ENCODE measurements at places on chromosomes 6 and 20.

DNA sequence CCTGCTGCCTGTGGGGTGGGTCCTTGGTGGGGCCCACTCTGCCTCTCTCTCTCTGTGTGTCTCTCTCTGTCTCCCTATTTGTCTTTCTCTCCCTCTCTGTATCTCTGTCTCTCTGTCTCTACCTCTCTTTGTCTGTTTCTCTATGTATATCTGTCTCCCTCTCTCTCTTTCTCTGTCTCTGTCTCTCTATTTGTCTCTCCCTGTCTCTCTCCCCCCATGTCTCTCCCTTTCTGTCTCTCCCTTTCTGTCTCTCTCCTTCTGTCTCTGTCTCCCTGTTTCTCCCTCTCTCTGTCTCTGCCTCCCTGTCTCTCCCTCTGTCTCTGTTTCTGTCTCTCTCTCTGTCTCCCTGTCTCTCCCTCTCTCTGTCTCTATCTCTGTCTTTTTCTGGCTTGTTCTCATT lies 353.2 kb downstream of the CDH4 start:
- DNase-seq: no peak

- DNase-seq: no peak
Observed at GRCh38 chr6:125872259-125872921, 81.6 kb downstream of the NCOA7 start.

DNA sequence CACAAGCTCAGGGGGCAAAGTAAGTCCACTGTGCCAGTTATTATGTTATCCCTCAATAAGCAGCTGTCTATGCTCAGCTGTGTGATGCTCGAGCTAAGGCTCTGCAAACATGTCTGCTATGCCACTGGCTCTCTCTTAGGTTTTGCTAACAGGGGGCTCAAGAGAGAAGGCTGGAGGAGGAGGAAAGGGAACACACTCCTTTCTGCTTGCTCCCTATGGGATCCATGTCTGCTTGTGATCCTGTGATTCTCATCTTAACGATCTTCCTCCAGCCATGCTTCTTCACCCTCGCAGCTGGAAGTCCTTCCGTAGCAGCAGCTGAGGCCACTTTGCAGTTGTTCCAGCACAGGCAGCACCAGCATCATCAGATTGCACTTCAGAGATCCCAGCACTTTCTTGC lies 37.0 kb upstream of the IGF2R start:
- no peak for DNase-seq

GRCh38 chr6:118277631-118278030 lies 270.5 kb upstream of the PLN start:
- DNase-seq: no peak

DNA sequence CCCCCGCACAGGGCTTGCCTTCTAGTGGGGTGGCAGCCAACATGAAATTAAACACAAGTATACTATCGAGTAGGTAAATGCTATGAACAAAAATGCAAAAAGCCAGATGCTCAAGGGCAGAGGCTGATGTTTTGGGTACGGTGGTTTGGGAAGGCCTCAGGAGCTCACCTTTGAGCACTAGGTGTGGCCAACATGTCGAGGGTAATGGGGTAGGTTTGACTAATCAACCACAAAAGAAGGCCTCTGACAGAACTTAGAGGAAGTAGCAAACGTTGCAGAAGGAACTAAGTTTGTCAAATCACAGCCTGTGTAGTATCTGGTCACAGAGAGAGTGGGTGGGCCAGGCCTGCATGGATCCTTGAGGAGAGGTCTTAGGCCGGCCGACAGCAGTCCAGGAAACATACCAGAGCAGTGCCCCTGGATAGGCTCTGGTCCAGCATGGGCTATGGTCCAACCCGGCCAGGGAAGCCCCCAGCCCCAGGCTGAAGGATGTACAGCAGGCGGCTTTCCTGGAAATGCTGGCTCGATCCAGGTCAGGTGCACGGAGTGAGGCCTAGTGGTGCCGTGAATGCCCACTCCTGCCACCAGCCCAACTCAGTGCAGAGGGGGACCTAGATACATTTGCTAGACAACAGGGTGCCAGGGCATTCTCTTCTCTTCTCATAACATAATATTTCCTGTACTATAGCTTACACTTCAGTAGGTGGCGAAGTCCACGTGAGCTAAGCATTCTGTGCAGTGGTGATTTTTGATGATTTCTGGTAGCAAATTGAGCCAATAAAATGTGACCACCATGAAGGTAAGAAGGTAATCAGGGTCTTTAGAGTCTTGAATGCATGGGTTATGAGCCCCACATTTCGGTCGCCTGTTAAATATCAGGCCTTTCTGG lies 56.3 kb upstream of the CD93 start:
- no peak for DNase-seq

- no peak for DNase-seq
Observed at GRCh38 chr6:52016915-52017748, 70.3 kb downstream of the PKHD1 start.

- no peak for DNase-seq
Observed at GRCh38 chr6:73078333-73078862, 146.9 kb downstream of the KHDC1L start.

- no peak for DNase-seq
Observed at GRCh38 chr6:143696664-143697000, 18.9 kb downstream of the PHACTR2 start.

GRCh38 chr6:72401865-72402264 lies 220.0 kb upstream of the KCNQ5 start:
- no peak for DNase-seq

DNA sequence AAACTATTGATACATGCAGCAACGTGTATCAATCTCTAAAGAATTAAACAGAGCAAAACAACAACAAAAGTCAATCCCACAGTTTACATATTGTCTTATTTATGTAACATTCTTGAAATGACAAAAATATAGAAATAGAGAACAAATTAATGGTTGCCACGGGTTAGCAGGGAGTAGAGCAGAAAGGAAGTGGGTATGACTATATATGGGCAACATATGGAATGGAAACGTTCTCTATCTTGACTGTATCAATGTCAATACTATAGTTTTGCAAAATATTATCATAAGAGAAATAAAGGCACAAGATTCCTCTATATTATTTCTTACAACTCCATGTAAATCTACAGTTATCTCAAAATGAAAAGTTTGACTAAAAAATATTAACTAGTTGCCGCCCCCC lies 12.8 kb downstream of the AK9 start:
- no peak for DNase-seq

DNA sequence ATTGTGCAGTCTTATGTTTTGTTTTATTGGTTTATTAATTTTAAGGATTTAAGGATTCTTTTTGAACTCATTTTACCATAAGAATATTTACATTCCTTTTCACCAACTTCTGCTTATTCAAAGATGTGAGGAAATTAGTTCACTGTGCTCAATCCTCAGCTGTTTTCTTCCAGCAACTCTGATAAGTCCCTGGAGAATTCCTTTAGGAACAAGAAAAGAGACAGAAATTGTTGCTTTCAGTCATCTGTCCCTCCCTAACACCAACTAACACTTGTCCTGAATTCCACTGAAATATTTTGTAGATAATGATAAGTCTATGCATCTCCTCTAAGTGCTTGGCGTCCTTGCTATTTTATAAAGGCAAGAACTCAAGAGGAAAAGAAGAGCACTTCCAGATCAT lies 334.8 kb upstream of the MARCKS start:
- no peak for DNase-seq

- no peak for DNase-seq
Observed at GRCh38 chr6:129314575-129314974, 395.4 kb downstream of the ARHGAP18 start.

- DNase-seq: no peak
Observed at GRCh38 chr6:142444376-142444775, 142.6 kb downstream of the ADGRG6 start.

- no peak for DNase-seq
Observed at GRCh38 chr20:4891190-4891763, 110.0 kb downstream of the SLC23A2 start.

DNA sequence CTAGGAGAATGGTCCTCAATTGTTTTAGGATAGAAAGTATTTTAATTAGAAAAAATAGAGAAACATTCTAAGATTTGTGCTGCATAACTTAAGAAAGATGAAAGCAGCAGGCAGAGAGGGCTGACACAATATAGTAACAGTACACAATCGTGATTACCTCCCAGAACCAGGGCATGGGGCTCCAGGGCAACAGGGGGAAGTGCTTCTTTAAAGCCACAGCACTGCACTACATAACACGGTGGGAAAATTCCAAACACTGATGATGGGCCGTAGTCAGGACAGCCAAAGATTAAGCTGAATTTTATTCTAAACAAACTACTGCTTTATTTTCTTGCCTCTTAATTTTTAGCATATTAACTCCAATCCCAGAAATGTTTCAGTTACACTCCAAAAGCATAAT lies 14.4 kb downstream of the EXOC2 start:
- no peak for DNase-seq

- no peak for DNase-seq
Observed at GRCh38 chr20:16407251-16408067, 165.8 kb downstream of the KIF16B start.

DNA sequence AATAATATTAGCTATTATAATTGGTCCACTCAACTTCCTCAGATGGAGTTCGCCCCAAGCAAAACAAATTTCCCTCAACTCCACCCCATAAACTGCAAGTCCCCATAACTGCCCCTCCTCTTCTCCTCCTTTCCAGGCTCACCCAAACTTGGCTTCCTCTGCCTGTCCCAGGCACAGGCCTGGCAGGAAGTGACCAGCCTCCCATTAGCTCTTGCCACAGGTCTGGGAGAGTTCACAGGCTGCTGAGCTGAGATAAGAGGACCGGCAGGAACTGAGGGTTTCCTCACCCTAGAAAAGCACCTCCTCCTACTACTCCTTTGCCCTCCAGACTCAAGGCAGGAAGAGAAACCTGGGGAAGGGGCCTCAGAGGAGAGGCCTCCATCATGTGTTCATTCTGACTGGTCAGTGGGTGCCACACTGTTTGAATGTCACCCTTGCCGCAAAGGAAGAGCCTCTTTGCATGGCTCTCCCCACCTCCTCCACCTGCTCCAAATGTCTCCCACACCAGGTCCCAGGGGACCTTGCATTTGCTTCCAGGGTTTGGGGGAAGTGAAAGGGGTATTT lies 24.5 kb upstream of the SMIM29 start:
- no peak for DNase-seq

GRCh38 chr20:37803438-37804307 lies 99.3 kb upstream of the VSTM2L start:
- no peak for DNase-seq

DNA sequence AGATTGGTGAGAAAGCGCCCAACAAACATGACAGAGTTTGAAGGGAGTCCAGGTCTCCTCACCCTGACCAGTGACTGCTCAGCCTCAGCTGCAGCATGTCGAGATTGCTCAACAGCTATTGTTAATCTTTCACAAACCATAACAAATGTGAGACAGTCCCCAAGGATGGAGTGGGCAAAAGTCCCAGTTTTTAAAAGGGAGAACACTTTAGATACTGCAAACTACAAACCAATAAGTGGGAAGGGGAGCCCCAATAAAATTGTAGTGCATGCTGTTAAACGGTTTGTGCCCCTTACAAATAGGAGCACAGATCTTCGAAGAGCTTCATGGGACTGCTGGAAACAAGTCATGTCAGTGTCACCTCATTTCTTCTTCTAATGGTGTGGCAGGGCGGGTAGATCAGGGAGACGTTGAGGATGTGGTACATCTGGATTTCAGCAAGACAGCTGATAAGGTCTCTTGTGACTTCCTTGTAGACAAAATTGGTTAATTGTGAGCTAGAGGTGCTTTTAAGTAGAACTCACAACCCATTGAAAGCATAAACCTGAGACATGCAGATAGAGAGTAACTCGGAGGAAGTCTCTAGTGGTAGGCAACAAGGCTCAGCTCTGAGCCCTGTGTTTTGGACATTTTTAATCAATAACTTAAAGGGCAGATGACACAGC lies 134.0 kb upstream of the ARMC2 start:
- DNase-seq: peak; percentile 70

DNA sequence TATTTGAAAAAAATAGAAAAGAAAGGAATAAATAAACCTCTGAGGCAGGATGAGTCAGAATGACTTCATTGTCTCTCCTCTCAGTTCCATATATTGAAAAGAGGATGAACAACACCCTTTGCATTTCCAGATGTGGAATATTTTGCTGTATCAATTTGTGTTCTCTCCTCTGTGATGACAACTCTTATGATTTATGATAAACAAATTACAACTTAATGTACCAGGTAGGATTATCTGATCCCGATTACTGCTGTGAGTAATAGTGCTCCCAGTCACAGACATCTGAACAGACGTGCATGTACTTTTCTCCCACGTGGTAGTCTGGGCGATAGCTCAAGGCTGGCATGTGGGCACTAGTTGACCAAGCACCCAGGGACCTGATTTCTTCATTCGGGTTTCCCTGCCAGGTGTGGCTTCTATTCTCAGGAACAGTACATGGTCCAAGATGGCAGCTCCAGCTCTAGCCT lies 142.1 kb upstream of the SULF2 start:
- no peak for DNase-seq

DNA sequence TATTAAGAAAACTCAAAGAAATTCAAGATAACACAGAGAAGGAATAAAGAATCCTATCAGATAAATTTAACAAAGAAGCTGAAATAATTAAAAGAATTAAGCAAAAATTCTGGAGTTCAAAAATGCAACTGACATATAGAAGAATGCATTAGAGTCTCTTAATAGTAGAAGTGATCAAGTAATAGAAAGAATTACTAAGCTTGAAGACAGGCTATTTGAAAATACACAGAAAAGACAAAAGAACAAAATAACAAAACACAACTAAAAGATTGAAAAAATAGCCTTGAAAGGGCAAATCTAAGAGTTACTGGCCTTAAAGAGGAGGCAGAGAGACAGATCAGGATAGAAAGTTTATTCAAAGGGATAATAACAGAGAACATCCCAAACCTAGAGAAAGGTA lies 12.1 kb downstream of the SNX14 start:
- DNase-seq: no peak
